ENCODE measurements at places on chromosomes 16 and 17.

GRCh38 chr17:37233036-37233435 lies 142.7 kb upstream of the C17orf78 start:
- DNase-seq, result no peak

- DNase-seq, result no peak
Measured at GRCh38 chr17:65142247-65142646, 5.1 kb downstream of the RGS9 start.

GRCh38 chr17:55846745-55847144 lies 95.9 kb downstream of the PCTP start:
- DNase-seq, result no peak

- DNase-seq, result no peak
Measured at GRCh38 chr17:76884995-76885893, 17.0 kb downstream of the MGAT5B start.

GRCh38 chr17:34703533-34703932 lies 124.2 kb downstream of the TMEM132E start:
- no peak for DNase-seq

DNA sequence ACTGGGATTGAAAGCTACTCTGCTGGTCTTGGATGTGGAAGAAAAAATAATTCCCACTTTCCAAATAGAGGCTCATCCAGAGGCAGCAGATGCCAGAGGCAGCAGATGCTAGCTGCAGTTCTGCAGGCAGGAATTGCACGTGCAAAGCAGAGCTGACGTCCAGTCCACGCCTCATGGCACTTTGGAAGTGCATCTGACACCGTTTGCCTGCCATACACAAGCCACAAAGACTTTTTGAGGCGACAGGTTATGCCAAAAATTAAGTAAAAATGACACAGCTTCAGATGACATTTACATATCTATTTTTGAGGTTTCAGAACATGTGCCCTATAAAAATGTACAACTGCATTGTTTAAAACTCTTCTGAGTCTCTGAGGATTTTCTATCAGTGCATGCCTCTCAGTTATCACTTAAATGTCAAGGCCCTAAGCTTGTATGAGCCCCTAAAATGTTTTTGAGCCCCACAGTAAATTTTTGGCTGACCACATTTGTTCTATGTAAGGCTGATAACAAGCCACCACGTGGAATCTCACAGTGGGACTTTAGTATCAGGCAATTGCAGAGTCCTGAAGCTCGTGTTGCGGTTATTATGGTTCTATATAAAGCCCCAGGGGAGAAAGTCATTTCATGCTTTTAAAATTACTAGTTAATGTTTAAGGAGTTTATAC lies 239.2 kb downstream of the PRKCA start:
- no peak for DNase-seq

DNA sequence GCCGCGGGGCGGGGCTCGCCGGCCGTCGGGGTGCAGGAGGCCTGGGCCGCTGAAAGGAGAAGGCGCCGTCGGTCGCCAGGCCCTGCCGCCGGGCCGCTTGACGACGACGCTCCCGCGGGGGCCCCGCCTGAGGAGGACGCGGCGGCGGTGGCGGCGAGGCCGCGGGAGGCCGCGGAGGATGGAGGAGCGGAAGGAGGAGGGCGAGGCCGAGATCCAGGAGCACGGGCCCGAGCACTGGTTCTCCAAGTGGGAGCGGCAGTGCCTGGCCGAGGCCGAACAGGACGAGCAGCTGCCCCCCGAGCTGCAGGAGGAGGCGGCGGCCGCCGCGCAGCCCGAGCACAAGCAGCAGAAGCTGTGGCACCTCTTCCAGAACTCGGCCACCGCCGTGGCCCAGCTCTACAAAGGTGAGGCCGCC lies 430 bp downstream of the HAPSTR1 start:
- peak; percentile 19 for DNase-seq

GRCh38 chr16:61128545-61129323 lies 907.5 kb downstream of the CDH8 start:
- no peak for DNase-seq

GRCh38 chr16:1299012-1299867 lies 10.2 kb upstream of the UBE2I start:
- DNase-seq, result no peak

DNA sequence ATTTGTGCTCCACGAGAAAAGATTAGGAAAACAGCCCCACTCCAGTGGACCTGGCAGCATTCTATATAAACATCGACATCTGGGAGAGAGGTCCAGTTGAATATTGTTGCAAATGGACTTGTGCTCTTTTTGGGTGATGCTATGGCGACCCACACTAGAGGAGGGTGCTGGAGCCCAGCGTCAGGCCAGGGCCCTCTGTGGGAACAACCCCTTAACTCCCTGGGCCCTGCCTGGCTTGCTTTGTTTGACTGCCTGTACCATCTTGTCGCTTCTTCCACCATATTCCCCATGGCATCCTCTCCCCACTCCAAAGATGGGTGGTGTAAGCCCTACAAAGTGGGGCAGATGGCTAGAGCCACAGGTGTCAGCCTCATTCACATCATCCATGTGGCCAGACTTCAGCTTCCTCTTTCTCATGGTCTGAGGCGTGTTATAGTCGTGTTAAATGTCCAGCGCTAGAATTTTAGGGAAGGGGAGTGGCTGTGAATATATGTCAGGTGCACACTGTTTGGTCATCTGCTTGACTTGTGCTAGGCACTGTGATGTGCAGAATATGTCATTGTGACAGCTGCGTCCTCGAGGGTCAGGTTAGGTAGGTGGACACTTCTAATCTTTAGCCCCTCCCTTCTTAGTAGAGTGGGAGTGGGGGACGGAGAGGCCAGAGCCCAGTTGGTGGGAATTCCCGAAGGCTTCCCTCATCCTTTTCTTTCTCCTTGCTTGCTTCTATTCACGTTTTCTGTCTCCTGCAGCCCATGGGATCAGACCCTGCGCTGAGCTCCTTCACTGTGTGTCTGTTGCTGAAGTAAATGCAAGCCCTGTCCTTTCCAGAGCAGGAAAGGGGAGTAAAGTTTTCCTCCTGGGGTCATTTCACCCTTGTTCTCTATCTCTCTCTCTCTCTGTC lies 49.8 kb downstream of the MPRIP start:
- DNase-seq, result no peak

- no peak for DNase-seq
Measured at GRCh38 chr17:38881600-38882191, 11.8 kb downstream of the LASP1 start.

DNA sequence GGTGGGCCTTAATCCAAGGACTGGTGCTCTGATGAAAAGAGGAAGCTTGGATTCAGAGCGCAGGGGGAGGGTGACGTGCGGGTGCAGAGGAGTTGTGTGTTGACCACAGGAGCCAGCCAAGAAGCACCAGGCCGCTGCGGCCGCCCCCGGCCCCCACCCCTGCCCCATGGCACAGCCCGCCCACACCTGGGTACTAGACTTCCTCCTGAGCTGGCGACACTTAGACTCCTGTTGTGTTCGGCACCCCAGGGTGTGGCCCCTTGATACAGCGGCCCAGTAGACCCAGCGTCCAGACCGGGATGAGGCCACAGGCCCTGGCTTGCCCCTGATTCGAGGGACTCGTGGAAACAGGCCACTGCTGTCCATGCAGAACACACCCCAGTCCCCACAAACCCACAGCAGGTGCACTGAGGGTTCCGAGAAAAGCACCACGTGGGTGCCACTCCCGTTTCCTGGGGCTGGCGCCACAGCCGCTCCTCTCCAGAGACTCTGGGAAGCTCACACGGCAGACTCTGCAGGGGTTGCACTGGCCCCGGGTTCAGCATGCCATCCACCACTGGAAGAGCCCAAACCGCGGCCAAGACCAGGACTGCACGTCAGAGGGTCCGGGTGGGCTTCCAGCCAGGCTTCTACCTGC lies 5.7 kb upstream of the SNAI3 start:
- no peak for DNase-seq

DNA sequence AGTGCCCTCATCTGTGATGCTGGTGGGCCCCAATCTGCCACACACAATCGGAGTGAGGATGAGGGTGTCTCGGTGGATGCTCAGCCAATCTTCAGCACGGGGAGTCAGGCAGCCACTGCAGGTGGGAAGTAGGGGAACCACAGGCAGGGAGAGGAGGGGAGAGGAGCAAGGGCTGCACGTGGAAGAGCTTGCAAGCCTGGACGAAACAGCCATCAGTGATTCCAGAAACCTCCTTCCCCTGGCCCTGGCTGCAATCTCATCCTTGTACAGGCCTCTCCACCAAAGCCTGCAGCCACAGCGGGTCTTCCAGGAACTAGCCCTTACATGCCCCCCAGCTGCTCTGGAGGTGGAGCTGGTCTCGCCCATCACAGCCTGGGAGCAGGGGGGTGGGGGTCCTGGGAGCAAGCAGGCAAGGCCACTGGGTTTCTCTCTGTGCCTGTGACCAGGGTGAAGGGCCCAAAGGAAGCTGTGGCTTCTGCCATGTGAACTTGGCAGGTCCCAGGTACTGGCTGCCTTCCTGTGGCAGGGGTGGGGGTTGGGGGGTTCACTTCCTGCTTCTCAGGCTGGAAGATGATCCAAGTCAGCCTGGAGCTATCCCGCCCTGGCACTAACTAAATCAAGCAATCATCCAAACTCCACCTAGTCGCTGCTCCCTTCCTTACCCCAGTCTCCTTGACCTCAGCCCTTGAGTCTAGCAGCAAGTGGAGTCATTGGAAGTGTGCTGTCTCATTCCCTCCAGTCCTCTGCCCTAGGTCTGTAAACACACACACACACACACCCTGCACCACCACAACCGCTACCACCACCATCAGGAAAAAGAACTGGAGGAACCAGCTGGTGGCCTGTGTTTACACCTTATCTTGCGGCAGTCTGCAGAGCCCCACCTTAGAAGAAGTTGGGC lies 29.4 kb upstream of the MLKL start:
- DNase-seq, result no peak

DNA sequence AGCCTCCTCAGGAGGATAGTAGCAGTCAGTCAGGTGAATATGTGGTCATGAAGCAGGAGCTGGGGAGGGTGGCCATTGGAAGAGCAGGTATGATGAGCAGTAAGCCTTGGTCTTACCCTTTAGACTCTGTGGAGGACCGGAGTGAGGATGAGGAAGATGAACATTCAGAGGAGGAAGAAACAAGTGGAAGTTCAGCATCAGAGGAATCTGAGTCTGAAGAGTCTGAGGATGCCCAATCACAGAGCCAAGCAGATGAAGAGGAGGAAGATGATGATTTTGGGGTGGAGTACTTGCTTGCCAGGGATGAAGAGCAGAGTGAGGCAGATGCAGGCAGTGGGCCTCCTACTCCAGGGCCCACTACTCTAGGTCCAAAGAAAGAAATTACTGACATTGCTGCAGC lies 12.7 kb downstream of the SRCAP start:
- no peak for DNase-seq

GRCh38 chr16:83626204-83626603 lies 181.6 kb upstream of the HSBP1 start:
- DNase-seq, result no peak

DNA sequence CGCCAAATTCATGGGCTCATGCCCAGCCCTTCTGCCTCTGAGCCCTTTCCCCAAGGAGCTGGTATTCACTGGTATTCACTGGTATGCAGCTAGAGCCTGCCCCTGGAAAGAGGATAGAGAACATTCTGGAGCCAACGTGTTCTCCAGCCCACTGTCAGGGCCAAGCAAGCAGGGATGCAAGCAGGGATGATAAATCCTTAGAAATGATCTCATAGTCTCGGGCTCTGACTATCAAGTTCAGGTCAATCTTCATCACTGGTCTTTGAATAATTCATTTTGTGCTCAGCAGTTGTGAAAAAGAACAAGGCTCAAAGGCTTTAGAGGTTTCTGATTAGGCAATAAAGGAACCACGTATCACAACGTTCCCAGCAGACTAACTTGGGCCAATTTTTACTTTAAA lies 57.3 kb downstream of the CACNG5 start:
- no peak for DNase-seq

GRCh38 chr17:56326001-56326359 lies 172.7 kb downstream of the ANKFN1 start:
- DNase-seq, result no peak

DNA sequence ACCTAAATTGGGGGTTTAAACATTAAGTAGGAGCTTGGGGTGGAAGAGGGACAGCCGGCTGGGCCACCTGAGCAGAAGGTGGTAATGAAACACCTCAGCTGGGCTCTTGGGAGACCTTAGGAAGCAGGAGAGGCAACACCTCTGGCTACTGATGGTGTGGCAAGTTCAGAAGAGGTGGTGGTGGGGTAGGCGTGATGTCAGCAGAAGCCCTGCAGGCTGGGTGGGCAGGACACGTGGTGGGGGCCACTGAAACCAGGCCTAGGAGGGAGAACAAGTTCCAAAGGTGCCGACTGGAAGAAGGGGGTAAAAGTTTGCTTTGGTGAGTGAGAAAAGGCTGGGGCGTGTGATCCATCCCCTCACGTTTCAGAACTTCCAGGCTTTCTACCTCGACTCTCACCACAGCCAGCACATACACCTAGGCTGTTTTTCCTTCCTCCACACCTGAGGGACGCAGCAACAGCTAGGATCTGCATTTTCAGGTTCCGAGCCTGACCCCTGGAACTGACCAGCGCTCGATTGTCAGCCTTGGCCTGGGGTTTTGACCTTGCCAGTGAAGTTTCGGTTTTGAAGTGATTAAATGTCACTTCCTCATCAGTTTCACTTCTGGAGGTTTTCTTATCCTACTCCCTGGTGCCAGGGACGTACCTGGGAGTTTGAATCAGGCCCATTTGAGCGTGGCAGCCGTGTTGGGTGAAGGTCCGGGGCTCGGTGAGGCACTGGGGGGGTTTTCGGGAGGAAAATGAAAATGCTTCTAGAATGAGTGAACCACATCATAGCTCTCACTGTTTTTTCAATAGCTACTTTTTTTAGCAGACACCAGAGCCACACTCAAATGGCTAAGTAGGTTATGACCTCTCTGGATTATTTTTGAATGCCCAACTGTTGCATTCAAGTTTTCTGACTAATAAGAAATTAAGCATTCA lies 10.0 kb downstream of the SNN start:
- no peak for DNase-seq

DNA sequence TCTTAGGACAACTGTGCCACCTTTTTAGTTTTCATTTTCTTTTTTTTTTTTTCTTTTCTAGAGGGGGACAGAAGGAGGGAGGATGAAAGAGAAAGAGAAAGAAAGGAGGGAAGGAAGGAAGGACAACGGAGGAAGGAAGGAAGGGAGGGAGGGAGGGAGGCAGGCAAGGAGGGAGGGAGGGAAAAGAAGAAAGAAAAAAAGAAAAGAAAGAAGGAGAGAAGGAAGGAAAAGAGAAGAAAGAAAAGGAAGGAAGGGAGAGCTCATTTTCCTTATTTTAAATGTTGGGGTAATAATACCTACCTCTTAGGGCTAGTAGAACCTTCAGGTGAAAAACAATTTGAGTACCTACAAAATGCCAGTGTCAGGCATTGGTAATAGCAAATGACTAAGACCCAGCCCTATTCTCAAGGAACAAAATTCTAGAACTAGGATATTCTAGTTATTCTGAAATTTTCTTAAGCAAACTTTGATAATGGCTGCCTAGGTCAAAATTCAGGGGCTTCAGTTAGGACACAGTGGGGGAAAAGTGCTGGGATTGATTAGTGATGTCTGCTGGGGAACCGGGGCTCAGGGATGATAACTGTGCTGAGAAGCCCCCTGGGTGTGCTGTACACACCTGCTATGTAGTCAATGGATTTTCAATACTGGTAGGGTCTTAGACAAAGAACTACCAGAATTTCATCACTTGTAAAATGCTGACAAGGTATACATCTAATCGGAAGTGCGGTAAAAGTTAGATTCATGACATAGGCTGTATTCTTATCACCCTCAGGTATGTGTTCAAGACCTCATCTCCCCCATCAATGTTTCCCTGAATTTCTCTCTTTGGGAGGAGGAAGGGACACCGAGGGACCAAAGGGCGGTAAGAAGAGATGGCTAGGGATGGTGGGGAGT lies 22.7 kb downstream of the ZNF768 start:
- no peak for DNase-seq
